ENCODE measurements at places on chromosomes 16 and 17.

DNA sequence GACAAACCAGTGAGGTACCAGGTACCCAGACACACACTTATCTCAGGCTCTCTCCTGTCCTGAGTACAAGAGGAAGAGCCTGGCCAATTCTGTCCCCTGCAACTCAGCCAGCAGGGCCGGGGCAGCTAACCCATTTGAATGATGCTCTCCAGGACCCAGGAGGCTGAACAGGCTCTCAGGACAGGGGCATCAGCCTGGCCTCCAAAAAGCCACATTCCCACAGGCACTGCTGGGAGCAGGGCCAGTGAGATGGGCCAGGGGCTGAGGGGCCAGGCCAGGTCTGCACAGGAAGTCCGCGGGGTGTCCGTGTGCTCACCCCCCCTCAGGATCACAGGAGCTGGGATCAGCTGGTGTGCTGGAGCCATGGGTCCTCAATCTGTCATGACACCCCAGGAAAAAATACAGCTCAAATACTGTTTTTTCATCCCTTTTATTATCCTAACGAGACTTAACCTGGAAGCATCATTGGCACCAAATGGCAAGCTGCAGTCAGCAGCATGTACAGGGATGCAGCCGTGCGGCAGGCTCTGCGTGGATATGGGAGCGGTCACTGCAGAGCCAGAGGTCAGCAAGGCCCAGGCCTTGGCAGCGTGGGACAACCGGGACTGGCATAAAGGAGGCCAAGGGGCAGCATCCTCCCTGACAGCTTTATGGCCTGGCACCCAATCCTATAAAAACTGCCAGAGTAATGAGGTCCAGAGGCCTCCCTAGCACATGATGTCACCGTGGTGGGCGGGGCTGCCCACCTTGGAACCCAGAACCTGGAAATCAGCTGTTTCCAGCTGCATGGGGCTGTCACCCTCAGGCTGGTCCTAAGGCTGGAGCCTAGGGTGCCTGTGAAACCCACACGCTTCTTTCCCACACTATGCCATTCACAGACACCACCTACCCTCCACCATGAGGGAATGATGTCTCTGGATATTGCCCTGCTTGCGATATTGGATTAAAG is 276.7 kb downstream of the C16orf95 start:
- peak; percentile 61 for DNase-seq

- no peak for DNase-seq
Observed at GRCh38 chr16:54921206-54921824, 9.3 kb upstream of the IRX5 start.

DNA sequence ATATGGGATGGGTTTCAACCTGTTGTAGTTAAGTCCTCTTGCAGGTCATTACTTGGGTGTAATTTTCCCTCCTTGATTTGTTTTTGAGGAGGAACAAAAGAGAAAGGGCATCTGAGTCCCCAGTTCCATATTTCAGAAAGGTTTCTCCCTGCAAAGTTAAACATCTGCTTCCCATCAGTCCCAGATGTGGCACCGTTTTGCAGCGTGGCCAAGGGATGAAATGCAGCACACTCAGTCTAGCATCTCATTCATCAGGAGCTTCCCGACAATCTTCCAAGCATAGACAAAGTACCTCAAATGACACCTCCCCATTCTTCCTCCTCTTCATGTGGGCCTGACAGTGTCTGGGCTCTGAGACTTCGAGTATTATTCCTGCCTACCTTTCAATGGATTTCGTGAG is 363.7 kb upstream of the SOX9 start:
- no peak for DNase-seq

DNA sequence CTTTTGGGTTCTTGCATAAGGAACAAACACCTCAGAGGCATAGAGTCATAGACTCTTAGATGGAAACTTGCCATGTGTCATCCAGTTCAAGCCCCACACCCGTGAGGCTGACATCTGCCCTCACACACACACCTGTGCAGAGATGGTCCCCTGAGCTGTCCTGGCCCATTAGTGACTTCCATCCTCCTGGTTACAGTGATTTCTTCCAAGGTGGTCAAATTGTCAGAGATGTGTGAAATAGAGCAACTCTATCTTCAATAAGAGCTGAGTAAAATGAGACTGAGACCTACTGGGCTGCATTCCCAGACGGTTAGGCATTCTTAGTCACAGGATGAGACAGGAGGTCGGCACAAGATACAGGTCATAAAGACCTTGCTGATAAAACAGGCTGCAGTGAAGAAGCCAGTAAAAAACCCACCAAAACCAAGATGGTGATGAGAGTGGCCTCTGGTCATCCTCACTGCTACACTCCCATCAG is 342.2 kb upstream of the TNRC6C start:
- DNase-seq, result no peak

- DNase-seq, result no peak
Observed at GRCh38 chr16:73845238-73846006, 451.2 kb upstream of the PSMD7 start.

DNA sequence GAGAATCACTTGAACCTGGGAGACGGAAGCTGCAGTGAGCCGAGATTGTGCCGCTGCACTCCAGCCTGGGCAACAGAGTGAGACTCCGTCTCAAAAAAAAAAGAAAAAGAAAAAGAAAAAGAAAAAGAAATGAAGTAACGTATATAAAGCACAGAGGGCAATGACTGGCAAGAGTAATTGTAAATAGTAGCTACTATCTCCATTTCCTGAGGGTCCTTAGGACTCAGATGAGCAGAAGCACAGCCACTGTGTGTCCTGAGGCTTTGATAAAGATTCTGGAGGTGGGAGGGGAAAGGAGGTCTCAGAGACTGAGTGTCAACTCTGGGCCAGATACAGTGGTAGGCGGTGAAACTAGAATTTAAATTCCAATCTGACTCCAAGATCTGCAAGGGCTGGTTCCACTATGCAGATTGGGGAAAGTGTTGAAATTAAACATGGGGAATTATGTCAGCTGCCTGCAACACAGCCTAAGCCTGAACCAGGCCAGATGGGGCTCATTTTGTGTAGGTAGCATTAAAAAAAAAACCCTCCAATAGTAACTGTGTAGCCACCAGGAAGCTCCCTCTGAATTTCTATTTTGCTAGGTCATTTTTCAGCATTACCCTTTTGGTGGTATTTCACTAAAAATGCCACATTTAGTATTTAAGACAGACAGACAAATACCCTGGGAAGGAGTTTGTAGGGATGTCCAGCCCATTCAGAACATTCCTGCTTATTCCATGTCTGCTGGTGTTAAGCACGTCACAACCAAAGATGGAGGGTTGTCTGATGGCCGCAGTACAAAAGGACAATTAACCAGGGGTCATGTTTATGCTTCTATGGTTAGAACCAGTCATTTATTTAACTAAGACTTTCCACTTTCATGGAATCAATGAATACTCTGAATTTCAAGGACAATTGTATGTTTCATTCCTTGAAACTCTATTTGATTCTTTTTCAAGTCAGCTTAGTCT is 46.1 kb downstream of the TBX4 start:
- no peak for DNase-seq

- no peak for DNase-seq
Observed at GRCh38 chr16:53816211-53816836, 112.4 kb downstream of the FTO start.

DNA sequence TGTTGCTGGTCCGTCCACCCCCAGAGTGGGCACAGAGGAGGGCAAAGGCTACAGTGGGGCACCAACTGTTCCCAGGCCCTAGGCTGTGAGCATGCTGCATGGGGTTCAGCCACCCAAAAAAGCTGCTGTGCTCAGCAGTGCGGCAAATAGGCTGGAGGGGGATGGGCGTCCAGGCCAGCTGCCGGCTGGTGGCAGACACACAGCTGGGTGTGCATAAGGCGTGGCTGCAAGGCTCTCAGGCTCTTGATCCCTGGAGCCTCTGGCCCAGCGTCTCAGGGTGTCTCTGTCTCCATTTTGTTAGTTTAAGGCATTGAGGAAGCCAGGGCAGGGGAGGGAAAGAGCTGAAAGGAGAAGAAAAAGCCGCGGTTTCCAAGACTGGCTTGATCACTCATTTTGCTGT is 8.8 kb downstream of the RPL19 start:
- DNase-seq, result no peak

GRCh38 chr17:11852912-11853311 is 144.4 kb downstream of the ZNF18 start:
- DNase-seq, result no peak

- no peak for DNase-seq
Observed at GRCh38 chr16:27113341-27113841, 46.7 kb downstream of the C16orf82 start.

- no peak for DNase-seq
Observed at GRCh38 chr16:4515611-4516233, 22.9 kb downstream of the CDIP1 start.

DNA sequence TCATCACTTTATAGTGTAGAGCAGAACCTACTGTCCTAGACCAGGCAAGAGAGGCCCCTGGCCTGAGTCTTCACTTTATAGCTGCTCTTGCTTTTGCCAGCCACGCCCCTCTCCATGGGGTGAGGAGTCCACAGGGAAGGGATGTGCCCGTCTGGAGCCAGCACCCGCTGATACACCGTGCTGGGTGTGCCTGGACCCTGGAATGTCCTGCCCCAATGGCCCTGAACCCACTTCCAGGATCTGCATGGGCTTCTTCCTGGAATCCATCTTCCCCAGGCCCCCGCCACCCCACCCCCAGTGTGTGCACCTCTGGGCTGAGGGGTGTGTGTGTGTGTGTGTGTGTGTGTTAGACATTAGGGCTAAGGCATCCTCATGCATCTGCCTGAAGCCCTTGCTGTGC is 44.9 kb downstream of the MEOX1 start:
- DNase-seq, result no peak

DNA sequence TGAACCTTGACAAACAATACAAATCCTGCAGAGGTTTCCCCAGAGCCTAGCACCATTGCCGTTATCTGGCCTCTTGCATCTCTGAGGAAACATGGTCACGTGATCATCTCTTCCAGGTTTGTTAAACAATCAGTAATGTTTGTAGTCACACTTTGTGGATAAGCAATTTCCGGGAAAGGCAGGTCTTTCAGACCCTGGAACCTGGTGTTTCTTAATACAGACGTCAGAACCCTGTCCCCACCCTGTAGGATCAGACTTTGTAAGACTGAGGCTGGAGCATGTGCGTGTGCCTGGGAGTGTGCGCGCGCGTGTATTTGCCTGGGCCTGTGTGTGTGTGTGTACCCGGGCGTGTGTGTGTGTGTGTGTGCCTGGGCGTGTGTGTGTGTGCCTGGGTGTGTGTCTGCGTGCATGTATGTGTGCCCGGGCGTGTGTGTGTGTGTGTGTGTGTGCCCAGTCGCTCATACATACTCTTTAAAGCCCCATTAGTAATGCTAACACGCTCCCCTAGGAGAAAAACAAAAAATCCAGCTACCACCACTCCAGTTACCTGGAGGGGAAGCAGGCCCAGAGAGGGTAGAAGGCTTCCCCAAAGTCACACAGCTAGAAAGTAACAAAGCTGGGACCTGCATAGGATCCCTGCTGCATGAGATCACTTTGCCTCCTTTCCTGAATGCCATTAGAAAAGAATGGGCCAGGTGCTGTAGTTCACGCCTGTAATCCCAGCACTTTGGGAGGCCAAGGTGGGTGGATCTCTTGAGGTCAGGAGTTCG is 5.3 kb downstream of the CTNS start:
- no peak for DNase-seq

DNA sequence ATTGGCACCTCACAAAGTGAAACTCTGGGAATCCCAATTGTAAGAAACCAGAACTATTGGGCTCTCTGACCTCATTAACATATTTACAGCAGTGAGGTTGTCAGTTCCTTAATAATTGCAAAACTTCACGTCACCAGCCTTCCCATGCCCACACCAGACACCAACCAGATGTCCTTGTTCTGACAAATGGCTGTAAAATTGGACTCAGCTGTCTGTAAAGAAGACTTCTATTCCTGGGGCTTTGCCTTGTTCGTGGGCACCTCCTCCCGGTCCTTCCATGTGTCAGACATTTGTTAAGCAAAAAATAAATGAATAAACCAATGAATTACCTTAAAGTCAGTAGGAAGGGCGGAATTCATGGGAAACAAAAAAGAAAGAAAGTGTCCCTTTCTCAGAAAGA is 284.3 kb upstream of the CDH11 start:
- DNase-seq, result no peak

- no peak for DNase-seq
Observed at GRCh38 chr17:2275722-2276121, 27.9 kb downstream of the SMG6 start.

DNA sequence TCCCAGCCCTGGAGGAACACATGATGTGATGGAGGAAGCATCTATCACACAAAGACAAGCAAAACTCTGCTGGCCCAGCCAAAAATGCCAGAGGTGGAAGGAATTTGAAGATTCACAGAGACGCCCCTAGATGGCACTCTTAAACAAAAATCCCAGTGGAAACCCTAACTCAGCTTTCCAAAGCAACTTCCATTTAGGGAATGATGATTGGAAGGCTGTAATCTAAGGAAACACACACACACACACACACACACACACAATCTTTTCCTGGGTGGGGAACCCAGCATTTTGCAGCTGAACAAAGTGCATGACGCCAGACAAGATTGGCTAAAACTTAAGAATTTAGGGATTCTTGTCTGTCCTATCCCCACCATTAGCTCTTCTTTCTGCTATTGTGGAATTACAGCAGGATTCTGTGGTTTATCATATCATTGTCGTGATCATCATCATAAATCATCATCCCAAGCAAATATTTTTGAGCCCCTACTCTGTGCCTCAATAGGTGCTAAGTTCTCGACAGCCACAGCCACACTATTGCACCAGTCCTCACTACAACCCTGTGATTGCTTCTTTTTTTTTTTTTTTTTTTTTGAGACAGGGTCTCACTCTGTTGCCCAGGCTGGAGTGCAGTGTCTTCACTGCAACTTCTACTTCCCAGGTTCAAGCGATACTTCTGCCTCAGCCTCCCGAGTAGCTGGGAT is 1.6 kb upstream of the LDAF1 start:
- no peak for DNase-seq

GRCh38 chr16:31458073-31458843 is 1.0 kb upstream of the ARMC5 start:
- DNase-seq, result no peak

DNA sequence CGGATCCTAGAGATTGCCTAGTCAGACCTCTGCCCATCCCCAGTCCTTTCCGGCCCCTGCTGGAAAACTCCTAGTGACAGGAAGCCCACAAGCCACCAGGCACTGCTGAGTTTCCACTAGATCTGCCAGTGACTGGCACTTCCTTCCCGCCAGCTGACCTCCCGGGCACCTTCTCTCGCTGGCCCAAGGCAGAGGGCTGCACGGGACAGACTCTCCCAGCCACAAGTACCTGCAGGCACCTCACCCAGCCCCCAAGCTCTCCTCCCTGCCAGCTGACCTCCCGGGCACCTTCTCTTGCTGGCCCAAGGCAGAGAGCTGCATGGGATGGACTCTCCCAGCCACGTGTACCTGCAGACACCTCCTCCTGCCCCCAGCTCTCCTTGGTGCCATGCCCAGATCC is 66.3 kb upstream of the DOC2B start:
- DNase-seq, result no peak
